ENCODE measurements at places on chromosomes 5 and 9.

DNA sequence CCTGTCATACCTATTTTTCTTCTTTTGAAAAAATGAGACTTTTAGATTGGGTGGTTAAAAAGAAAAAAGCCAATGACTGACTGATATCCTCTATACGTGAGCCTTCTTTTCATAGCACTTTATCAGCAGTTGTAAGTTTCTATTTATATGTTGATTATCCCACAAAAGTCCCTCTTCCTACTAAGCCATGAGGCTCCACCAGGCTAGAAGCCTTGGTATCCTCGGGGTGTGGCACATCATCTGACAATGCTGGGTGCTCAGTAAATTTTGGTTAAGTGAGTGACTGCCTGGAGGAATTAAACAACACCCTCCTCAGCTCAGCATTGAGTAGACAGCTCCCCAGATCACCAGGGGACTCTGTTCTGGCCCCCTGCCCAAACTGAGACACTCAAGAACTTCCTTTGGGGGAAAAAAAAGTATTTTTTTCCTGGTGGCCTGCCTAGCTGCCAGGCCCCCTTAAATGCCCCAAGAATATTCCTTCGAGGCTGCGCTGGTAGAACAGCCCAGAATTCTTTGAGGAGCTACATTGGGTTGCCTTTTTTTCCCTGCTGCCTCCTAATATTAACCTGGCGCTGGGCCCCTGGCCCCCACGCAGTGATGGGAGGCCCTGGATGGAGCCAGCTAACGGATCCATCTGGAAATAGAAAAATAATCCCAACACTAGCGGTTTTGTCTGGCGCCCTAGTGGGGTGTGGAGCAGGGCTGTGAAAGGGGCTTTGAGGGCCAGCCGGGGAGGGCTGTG is 23.4 kb upstream of the COL27A1 start:
- no peak for DNase-seq

DNA sequence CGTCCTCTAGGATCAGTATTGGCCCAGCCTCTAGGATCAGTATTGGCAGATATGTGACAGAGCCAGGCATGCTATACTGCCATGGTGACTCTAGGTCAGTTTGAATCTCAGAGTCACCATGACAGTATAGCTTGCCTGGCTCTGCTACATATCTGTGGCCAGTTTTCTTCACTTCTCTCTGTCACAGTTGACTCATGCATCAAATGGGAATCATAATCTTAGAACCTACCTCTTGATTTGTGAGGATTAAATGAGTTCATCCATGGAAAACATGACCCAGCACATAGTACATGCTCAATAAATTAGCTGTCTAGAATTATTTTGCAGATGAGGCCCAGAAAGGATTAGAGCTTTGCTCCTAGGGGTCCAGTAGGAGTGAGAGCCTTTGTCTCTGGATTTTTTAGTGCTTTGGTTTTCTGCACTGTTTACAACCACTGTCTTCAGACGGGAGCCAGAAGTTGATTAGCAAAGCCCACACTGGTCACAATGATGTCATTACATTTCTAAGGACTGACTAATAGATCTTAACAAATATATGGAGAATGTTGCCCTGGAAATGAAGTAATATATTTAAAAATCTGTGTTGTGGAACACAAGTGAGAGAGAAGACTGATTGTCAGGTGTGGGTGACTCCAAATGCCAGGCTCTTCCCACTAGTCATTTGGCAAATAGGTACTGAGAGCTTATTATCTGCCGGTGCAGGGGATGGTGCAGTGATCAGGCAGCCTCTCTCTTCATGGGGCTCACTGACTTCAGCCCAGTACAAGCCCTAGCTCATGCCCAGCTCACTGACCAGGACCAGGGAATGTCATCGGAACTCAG is 76.0 kb downstream of the COL15A1 start:
- DNase-seq, result no peak

DNA sequence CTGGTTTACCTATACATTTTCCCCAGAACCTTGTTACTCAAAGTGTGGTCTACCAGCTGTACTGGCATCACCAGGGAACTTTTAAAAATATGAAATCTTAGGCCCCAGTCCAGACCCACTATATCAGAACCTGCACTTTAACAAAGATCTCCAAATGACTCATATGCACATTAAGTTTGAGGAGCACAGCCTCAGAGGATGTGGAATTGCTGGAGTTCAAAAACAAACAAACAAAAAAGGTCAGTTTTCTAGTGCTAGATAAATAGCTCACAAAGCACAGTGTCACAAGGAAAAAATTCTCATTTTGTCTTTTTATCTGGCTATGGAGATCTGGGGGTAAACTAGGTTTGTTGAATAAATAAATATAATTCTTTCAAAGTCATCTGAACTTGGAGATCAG is 68.9 kb upstream of the ANKRD55 start:
- no peak for DNase-seq

DNA sequence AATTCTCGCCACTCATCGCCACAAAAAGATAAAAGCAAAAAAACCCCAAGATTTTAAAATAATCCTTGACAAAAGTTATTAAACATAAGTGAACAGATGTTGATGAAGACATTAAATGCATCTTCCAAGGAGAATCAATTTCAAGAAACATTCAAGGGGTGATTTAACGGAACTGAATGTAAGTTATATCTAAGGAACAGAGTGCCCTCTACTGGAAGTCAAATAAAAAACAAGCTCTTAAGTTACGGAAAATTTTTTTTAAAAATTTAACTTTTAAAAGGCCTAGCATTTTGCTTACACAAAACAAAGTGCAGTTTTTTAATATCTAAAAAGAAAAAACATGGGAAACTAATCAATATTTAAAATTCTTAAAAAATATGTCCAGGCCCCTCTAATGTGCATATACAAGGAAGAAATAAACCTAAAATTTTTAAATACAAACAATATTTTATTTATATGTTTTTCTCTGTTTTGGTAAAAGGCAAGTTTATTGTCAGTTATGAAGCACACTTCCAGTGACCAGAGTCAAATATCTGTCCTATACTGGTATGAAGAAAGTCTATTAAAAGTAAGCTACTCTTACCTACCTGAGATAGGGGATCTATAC is 28.0 kb downstream of the TEX10 start:
- DNase-seq, result no peak

DNA sequence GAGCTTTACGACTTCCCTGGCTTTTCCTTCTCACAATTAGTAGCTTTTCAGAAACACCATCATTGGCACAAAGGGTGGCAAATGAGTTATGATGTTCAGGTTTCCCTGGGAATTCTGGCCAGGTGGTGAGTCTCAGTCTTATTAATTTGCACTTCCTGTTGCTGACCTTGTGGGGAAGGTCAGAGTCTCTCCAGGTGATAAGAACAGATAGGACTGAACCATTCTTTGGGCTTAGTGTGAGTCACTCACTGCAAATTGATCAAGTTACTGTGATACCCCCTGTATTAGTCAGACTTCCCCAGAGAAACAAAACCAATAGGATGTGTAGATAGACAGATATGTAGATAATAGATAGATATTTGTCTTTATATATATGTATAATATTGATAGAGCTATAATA is 53.8 kb upstream of the RANBP3L start:
- DNase-seq, result no peak

Measured in stimulated activated CD4-positive, alpha-beta T cell treated with anti-CD3 and anti-CD28 coated beads, Interleukin-1b, Interleukin-23, amount 100 ng/mL, for 1 hour (primary cell).